CMK (cell line): ENCODE measurements at places on chromosomes 16 and 17.

- no peak for DNase-seq
These were observed 315.6 kb downstream of the WWOX start for GRCh38 chr16:78415013-78415412.

DNA sequence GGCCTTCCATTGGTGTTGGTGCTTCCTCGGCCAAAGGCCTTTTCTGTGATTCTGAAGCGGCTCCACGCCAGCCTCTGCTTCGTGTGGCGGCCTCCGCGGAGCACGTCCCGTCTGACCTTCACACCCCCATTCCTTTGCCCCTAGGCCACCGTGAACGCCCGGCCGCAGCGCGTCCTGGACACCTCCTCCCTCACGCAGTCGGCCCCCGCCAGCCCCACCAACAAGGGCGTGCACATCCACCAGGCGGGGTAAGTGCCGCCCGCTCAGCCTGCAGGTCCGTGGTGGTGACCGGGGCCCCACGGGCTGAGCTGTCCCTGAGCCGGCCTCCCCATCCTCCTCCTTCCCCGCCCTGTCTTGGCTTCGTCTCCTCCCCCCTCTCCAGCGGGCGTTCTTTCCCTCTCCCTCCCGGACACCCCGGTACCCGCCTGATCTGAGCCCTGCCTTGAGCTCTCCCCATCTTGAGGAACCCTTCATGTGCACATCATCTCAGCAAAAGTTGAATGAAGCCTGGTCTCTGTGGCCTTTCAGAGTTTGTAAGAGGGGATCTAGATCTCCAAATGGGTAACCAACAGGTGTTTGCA, 69.0 kb upstream of the CHMP6 start:
- no peak for DNase-seq

DNA sequence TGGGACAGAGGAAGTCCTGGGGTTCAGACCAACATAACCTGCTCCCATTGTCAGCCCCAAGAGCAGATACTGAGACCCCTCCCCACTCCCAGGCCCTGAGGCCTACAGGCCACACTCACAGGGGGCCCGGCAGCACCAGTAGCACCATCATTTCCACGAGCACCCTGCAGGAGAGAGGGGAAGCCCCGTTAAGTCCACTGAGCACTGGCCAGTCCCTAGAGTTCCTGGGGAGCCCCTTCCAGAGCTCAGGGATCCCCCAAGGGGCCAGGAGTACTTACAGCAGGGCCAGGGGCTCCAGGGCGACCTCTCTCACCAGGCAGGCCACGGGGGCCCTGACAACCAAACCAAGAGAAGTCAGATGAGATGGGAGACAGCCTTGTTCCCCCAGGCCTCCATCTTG, 5.4 kb downstream of the COL1A1 start:
- DNase-seq, result no peak

GRCh38 chr16:47571049-47571448, 109.9 kb downstream of the PHKB start:
- DNase-seq, result peak; percentile 11

GRCh38 chr16:17222871-17223401, 247.8 kb downstream of the XYLT1 start:
- no peak for DNase-seq

DNA sequence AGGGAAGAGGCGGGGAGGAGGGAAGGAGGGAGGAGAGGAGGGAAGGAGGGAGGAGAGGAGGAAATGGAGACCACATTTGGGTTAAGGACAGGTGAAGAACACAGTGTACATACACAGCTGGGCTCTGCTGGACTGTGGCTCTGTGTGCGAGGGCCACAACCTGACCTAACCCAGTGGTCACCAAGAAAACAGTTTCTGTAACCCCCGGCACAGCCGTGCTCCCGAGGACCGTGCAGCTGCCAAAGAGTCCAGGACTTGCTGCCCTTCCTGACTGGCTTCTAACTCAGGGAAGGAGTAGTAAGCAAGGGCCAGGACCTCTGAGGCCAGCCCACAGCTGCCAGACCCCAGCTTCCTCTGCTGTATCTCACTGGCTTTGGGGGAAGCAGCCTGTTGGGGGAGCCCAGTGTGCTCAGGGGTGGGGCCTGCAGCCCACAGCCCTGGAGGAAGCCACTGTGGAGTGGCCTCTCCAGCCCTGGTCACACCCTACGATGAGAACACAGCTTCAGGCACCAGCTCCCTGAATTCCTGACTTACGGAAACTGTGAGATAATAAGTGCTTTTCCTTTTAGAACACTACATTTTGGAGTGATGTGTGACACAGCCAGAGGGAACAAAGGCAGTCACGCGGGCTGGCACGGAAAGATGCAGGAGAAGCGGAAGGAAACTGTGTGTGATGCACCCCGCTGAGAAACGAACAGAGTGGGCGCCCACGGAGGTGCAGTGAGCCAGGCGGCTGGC, 32.3 kb downstream of the SLC7A5 start:
- peak; percentile 57 for DNase-seq

DNA sequence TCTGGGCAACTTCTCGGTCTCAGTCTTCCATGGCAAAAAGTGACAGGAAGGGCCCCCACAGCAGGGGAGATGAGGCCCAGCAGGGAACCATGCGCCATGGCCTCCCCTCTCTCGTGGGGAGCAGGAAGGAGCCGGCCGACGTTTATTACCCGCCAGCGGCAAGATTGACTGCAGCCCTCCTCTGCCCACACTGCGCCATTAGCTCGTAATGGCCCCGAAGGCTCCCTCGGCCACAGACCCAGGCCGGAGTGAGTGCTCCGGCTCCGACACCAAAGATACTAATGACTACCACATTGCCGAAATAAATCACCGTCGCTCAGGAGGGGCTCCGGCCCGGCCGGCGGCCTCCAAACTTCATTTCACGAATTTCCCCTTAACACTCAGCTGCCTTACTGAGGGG, 226.9 kb downstream of the C16orf78 start:
- DNase-seq, result no peak

DNA sequence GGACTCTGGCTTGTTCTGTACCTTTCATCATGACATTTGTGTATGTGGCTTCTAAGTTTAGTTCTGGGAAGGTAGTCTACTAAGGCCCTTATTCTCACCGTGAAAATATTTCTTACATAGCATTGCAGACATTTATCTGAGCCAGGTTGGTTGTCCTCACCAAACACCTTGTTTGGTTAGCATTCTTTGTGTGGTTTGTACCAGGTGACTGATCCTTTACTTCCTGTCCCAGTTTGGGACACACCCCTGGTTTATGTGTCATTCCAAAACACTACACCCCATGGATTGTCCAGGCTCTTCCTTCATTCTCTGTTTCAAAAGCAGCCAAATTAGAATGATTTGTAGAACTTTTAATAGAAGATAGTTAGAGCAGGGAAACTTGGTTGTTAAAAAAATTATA, 23.2 kb upstream of the DUSP14 start:
- DNase-seq, result no peak
